Glutamatergic neuron (in vitro differentiated cells): ENCODE measurements at places on chromosomes 6 and 20. TPM values are rescaled to one million over a fixed set of nuclear protein-coding genes. Genes with fewer than 3 reads are reported as not detected.

The PRSS35 gene
- total RNA-seq, result 26.6 TPM

The TRIM10 gene
- not detected for total RNA-seq

The SRPK1 gene
- 89.8 TPM for total RNA-seq

The CGA gene
- not detected for total RNA-seq

The ZNF311 gene
- total RNA-seq, result 5.1 TPM

The DPPA5 gene
- total RNA-seq, result not detected

The HDGFL1 gene
- not detected for total RNA-seq
